Ammon's horn (tissue), 1 donor: ENCODE measurements at places on chromosomes 4 and X.

DNA sequence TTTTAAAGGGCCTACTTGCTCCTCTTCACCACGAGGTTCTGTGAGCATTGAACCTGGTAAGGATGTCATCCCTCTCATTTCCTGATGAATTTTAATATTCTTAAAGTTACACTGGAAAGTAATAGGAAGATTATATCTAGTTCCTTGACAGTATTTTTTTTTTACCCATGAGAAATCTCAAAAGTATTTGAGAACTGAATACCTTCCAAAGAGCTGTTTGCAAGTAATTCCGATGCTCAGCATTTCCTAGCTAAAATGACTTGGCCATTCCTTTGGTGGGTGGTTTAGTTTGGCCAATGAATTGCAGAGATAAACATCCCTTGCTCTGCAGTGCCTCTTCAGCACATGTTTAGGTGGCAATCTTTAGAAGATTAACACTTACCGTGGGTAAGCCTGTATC, 110.2 kb upstream of the WDR1 start:
- DNase-seq, result no peak

DNA sequence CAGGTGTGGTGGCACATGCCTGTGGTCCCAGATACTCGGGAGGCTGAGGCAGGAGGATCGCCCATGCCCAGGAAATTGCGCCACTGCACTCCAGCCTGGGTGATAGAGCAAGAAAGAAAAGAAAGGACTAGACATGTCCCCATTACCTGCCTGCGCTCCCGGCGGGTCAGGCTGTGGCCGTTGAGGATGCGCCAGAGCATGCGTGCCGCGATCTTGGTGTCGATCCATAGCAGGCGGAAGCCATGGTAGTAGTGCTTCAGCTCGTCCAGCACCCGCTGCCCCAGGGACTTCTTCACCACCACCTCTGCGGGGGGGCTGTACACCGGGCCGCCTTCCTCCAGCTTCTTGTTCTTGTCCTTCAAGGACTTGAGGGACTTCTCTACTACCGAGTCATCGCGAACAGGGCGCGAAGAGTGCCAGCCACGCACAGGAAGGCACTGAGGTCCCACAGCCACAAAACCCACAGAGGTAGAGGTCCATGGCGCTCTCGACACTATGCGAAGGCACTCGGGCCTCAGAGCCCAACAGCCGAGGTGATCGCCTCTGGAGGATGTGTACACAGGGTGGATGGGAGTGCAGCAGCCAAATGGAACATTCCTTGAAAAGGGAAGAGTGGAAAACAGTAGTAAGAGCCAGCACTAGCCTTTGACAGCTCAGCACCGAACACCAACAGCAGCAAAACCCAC, 14.6 kb downstream of the LETM1 start:
- no peak for DNase-seq

DNA sequence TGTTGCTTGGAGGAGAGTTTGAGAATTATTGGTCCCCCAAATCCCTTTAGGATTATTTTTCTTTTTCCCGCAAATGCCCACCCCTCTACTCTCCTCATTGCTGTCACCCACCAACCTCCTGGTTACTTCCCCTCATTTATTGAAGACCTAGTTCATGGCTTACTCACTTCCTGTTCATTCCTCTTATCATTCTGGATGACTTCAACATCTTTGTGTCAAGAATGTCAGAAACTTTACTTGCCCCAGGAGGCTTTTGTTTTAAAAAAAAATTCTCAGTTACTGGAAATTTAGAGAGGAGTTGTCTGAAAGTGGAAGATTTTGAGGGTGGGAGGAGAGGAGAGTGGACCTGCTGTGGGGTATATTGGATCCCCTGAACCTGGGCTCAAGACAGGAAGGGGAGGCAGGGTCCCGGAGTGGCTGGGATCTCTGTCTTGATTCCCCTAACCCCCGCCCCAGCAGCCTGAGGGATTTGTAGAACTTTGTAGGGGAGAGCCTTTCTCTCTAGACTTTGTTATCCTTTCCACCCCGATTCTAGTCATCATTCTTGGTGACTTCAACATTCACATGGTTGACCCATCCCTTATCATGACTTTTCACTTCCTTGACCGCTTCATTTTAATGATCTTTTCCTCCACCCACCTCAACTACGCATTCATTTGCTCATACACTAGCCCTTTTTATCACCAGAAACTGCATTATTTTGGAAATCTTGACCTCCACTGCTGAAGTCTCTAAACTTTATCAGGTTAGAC, 69.9 kb upstream of the ESX1 start:
- no peak for DNase-seq

GRCh38 chrX:68698942-68699341, 51.5 kb downstream of the STARD8 start:
- no peak for DNase-seq

GRCh38 chrX:120761810-120762209, 113.9 kb downstream of the CT47B1 start:
- no peak for DNase-seq

DNA sequence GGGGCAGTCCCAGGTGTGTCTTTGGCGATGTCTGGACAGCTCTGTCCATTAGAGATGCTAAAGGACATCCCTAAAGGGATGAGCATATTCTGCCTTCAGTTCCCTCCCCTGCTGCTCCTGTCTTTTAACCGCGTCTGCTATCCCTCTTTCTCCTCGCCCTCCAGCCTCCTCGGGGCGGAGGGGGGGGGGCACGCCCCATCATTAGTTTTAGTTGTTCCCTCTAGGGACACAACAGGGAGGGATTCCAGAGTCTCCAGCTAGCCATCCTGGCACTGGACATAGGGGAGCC, 1.1 kb downstream of the MSL3 start:
- no peak for DNase-seq

DNA sequence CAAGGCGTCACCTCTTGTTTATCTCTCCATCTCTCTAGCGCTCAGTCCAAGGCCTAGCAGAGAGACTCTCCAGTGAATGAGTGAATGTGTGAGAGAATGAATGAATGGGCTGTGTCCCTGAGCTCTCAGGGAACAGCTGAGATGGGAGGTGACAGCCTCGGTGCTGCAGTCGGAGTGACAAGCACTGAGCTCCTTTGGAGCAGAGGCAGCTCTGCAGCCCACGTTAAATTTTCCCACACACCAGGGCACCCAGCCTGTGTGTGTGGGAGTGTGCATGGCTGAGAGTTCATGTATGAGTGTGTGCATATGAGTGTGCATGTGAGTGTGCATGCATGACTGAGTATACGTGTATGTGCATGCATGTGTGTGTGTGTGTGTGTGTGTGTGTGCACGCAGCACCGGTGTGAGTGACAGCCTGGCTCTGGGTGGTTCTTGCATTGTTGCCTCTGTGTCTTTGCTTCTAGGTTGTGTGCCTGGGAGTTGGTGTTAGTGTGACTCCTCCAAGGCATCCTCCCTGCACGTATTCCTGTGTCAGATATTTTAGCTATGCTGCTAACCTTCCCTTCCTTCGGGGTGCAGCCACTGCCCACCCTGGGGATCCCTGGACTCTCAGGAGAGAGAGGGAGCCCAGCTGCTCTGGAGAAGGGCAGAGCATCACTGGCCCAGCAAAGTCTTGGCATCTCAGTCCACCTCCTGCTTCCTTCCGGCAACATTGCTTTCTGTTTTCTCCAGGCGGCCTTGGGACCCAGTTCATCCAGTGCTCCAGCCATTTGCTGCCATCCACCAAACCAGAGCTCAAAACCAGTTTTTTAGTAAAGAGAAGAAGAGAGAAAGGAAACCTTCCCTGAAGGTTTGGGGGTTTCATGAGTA, 98.6 kb downstream of the PPP2R2C start:
- peak; percentile 68 for DNase-seq

DNA sequence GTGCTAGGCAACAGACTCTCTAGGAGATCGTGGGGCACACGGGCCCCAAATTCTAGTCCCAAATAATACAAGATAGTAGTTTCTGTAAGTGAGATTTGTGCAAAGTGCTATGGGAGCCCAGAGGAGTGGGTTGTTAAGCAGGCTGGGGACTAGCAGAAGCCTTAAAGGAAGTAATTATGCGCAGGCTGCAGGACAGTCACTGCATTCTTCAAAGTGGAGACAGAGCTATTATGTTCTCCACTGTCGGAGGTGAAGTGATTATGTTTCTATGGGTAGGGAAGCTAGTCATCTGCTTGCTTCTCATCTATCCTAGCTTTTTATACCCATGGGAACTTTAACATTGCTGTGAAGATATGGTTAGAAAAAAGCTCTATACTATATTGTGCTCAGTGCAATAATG, 154.2 kb downstream of the CPE start:
- no peak for DNase-seq

GRCh38 chrX:41388543-41388942, 54.6 kb downstream of the DDX3X start:
- DNase-seq, result no peak

GRCh38 chr4:11111876-11112275, 316.8 kb downstream of the HS3ST1 start:
- no peak for DNase-seq

- no peak for DNase-seq
Observed at GRCh38 chrX:119518371-119518770, 46.8 kb downstream of the STEEP1 start.

DNA sequence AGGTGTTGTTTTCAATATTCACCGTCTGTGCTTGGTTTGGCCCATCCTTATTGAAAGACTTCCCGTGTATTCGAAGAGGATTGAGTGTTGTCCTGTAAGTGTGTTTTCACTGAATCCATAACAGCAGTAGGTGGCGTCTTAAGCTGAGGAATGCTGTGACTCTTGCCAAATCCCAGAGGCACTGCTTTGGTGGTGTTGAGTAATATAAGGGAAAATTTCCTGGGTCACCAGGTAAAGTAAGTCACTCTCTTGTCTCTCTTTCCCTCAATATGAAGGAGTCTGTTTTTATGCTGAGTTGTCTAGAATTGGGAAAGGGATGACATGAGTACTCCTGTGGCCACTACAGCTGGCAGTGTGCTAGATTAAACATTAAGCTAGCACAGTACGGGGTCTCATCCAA, 146.7 kb upstream of the ZXDB start:
- no peak for DNase-seq

GRCh38 chr4:34010751-34011519, 2233.4 kb downstream of the ARAP2 start:
- no peak for DNase-seq

DNA sequence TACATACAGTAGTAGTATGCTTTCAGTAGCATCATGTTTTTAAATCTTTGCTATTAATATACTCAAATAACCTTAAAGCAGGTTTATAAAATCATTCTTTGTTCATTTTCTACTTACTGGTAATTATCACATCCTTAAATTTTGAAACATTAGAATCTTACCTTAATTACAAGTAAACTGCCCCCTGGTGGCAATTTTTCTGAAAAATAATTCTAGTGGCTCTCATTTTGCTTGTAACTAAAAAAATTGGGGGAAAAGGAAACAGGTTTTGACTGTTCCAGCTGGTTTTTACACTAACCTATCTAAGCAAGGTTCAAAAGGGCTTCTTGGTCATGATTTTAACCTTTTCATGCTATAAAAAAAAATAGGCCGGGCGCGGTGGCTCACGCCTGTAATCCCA, 18.5 kb upstream of the DCAF4L1 start:
- DNase-seq, result no peak

GRCh38 chrX:119871245-119871598, 311 bp downstream of the RNF113A start:
- peak; percentile 20 for DNase-seq

DNA sequence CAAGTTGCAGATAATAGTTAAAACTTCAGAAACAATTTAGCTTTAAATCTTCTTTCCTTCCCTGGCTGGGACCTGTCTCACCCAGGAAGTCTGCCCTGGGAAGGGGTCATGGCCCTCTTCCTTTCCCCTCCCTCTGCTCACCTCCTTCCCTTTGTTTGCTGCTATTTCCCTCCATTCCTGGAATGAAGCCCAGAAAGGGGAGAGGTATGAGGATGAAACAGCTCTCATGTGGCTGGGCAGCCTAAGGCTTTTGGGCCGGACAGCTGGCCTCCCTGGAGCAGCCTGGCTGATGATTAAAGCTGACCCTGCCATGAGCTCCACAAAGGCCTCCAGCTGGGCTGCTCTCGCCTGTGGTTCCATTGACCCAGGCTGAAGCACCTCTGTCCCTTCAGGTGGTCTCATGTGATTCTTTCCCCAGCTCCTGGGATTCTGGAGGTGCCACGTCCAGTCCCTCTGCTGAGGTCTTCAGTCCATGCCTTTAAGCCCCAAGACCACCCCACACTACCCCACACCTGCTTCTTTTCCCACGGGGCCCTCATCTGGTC, 202.1 kb downstream of the PTTG2 start:
- no peak for DNase-seq

DNA sequence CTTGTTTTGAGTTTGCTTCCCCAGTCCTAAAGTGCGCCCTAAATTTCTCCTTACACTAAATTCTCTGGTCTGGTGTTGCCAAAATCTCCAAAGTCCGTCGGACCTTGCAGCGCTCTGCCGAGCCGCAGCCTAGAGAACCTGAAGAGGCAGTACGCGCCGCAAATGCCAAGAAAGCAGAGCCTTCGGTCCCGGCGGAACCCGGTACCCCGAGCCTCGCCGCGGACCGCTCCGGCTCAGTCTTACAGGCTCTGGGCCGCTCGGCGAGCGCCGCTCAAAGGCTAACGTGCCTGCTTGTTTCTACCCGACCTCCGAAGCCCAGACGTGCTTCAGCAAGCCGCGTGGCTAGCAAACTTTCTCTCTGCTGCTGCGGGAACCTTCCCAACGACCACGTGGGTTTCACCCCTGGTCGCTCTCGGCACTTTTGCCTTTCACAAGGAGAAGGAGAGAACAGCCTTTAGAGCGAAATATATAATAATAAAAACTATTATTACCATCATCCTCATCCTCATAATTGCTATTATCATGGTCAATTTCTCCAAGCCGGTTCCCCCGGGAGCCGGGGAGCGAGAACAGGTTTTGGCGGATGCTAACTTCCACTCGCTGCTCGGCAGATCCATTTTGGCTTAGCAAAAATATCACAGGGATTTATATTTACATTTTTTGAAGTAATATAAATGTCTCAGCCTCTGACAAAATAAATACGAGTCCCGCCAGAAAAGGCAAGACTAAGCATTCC, 2.2 kb upstream of the HTR2C start:
- peak; percentile 1 for DNase-seq
